NCI-H1694 (cell line): ENCODE measurements at places on chromosomes 13 and 19.

- no peak for DNase-seq
Measured at GRCh38 chr19:32404933-32405430, 588 bp upstream of the DPY19L3 start.

DNA sequence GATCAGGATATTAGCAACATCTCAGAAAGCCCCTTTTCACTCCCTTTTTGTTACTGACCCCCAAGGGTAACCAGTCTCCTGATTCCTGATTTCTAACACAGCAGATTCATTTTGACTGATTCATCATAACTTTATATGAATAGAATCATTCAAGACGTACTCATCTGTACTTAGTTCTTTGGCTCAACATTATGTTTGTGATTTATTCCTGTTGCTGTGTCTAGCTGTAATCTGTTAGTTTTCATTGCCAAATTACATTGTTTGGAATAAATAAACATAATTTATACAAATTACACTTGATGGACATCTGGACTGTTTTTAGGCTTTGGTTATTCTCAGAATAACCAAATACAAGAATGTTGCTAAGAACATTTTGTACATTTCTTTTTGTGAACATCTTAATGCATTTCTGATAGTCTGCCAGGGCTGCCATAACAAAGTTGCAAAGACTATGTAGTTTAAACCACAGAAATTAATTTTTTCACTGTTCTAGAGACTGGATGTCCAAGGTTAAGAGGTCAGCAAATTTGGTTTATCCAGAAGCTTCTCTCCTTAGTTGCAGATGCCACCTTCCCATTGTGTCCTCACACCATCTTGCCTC lies 62.8 kb upstream of the EDNRB start:
- no peak for DNase-seq

- peak; percentile 83 for DNase-seq
Measured at GRCh38 chr13:73754727-73755292, 379.4 kb downstream of the KLF12 start.

GRCh38 chr13:83929157-83929556 lies 46.9 kb upstream of the SLITRK1 start:
- DNase-seq: no peak

GRCh38 chr19:58325311-58326022 lies 1.3 kb upstream of the ZSCAN22 start:
- DNase-seq: no peak

GRCh38 chr19:31275068-31275334 lies 74.2 kb downstream of the TSHZ3 start:
- no peak for DNase-seq
